ENCODE measurements at places on chromosomes 3 and 15. TPM values are rescaled to one million over a fixed set of nuclear protein-coding genes. Genes with fewer than 3 reads are reported as not detected.

ZDHHC23 gene
- total RNA-seq, result 3.5 TPM

TNFSF10 gene
- not detected for total RNA-seq

RHOV gene
- total RNA-seq, result 0.33 TPM

ZDHHC19 gene
- not detected for total RNA-seq

BNC1 gene
- total RNA-seq, result not detected

TMEM212 gene
- not detected for total RNA-seq

NMB gene
- total RNA-seq, result 3.5 TPM

LRRC31 gene
- not detected for total RNA-seq

KY gene
- total RNA-seq, result not detected

FEZF2 gene
- total RNA-seq, result not detected

TPRG1 gene
- 2.0 TPM for total RNA-seq

TGM4 gene
- 16.5 TPM for total RNA-seq

CLRN1 gene
- not detected for total RNA-seq

HYKK gene
- total RNA-seq, result 1.7 TPM

ADPRH gene
- total RNA-seq, result 25.3 TPM

FRMD5 gene
- total RNA-seq, result 2.3 TPM

ZMYND10 gene
- 1.6 TPM for total RNA-seq

ATP13A5 gene
- not detected for total RNA-seq

CHST14 gene
- total RNA-seq, result 20.4 TPM

EIF4G1 gene
- total RNA-seq, result 280 TPM

ATP6V1A gene
- total RNA-seq, result 27.1 TPM
